Neural cell (in vitro differentiated cells): ENCODE measurements at places on chromosomes 11 and 22. TPM values are rescaled to one million over a fixed set of nuclear protein-coding genes. Genes with fewer than 3 reads are reported as not detected.

The CSNK2A3 gene
- polyA plus RNA-seq: 1.9 and 2.1 TPM in 2 replicates

The BIRC3 gene
- polyA plus RNA-seq: not detected in 2 replicates

The CD59 gene
- polyA plus RNA-seq: 248 and 253 TPM in 2 replicates

The C11orf86 gene
- polyA plus RNA-seq: not detected in 2 replicates

The OR9I1 gene
- not detected in 2 replicates for polyA plus RNA-seq

The CECR2 gene
- 2.1 TPM in 2 replicates for polyA plus RNA-seq

The CD6 gene
- polyA plus RNA-seq: not detected in 2 replicates

The RTN4R gene
- polyA plus RNA-seq: 12.1 and 13.6 TPM in 2 replicates

The OR51B4 gene
- not detected in 2 replicates for polyA plus RNA-seq

The ACTN3 gene
- not detected in 2 replicates for polyA plus RNA-seq

The B3GAT1 gene
- 28.2 and 34.5 TPM in 2 replicates for polyA plus RNA-seq

The CCDC87 gene
- 0.48 TPM in 1 of 2 replicates, not detected in the other for polyA plus RNA-seq

The PKP3 gene
- polyA plus RNA-seq: not detected in 2 replicates

The ZNF280B gene
- polyA plus RNA-seq: 0.98 and 2.3 TPM in 2 replicates

The OR4A16 gene
- polyA plus RNA-seq: not detected in 2 replicates

The PRR5L gene
- polyA plus RNA-seq: 0.22 TPM in 1 of 2 replicates, not detected in the other

The OR52I1 gene
- polyA plus RNA-seq: not detected in 2 replicates

The CDC42EP2 gene
- 0.56 and 1.3 TPM in 2 replicates for polyA plus RNA-seq

The SYCE3 gene
- not detected in 2 replicates for polyA plus RNA-seq

The DDX25 gene
- polyA plus RNA-seq: 66.4 and 67.1 TPM in 2 replicates

The NCAM1 gene
- 120 and 158 TPM in 2 replicates for polyA plus RNA-seq

The HTR3A gene
- 0.36 TPM in 1 of 2 replicates, not detected in the other for polyA plus RNA-seq

The CRYBB2 gene
- 2.4 TPM in 1 of 2 replicates, not detected in the other for polyA plus RNA-seq

The DRAP1 gene
- 242 and 259 TPM in 2 replicates for polyA plus RNA-seq

The FSHB gene
- polyA plus RNA-seq: not detected in 2 replicates

The EPS8L2 gene
- polyA plus RNA-seq: 3.5 and 7.5 TPM in 2 replicates

The LAYN gene
- polyA plus RNA-seq: not detected in 2 replicates

The NAALADL1 gene
- not detected in 2 replicates for polyA plus RNA-seq

The MS4A6A gene
- not detected in 2 replicates for polyA plus RNA-seq

The OTOG gene
- polyA plus RNA-seq: 0.08 TPM in 1 of 2 replicates, not detected in the other

The MN1 gene
- 7.3 and 7.6 TPM in 2 replicates for polyA plus RNA-seq

The PI4KA gene
- 42.2 and 48.0 TPM in 2 replicates for polyA plus RNA-seq

The GRAP2 gene
- polyA plus RNA-seq: 0.30 TPM in 1 of 2 replicates, not detected in the other

The CALCA gene
- polyA plus RNA-seq: not detected in 2 replicates

The SERPING1 gene
- polyA plus RNA-seq: 0.22 TPM in 1 of 2 replicates, not detected in the other

The SAAL1 gene
- 51.7 and 66.2 TPM in 2 replicates for polyA plus RNA-seq

The YAP1 gene
- polyA plus RNA-seq: 0.46 and 0.98 TPM in 2 replicates

The IGSF22 gene
- 0.68 and 0.90 TPM in 2 replicates for polyA plus RNA-seq

The MRGPRX4 gene
- polyA plus RNA-seq: not detected in 2 replicates

The MMP7 gene
- polyA plus RNA-seq: not detected in 2 replicates

The PGA5 gene
- not detected in 2 replicates for polyA plus RNA-seq

The DCDC1 gene
- polyA plus RNA-seq: 3.5 and 5.0 TPM in 2 replicates

The AQP11 gene
- polyA plus RNA-seq: 7.4 and 8.7 TPM in 2 replicates

The KCNK4 gene
- polyA plus RNA-seq: 0.60 and 1.0 TPM in 2 replicates

The GVQW3 gene
- polyA plus RNA-seq: 17.2 and 24.0 TPM in 2 replicates
